Activated CD8-positive, alpha-beta memory T cell treated with anti-CD3 and anti-CD28 coated beads for 1 hour (primary cell): ENCODE measurements at places on chromosomes 3 and 15.

- no peak for DNase-seq
These were observed 480 bp downstream of the CHRNA7 start for GRCh38 chr15:32030795-32031194.

DNA sequence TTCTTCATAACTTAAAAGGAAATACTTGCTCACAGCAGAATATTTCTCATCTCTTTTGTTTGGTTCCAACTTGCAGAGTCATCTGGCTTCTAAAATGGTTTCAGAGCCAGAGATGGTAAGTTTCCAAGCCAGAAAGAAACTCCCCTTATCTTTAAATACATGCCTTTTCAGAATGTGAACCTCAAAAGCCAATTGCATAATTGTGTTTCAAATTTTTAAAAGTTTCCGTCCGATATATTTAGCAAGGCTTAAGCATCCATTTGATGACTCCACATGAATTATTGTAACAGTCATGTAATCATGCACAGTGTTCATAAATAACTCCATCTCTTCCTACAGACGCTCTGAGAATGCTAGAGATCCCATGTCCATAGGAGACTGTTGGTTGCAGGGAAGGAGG, 40.6 kb upstream of the C3orf80 start:
- DNase-seq, result no peak

- no peak for DNase-seq
These were observed 69.2 kb upstream of the DCP1A start for GRCh38 chr3:53416530-53416929.

- DNase-seq, result no peak
These were observed 19.1 kb downstream of the ZDHHC19 start for GRCh38 chr3:196192036-196192523.

- no peak for DNase-seq
These were observed 356.2 kb downstream of the CGGBP1 start for GRCh38 chr3:87702600-87702999.

DNA sequence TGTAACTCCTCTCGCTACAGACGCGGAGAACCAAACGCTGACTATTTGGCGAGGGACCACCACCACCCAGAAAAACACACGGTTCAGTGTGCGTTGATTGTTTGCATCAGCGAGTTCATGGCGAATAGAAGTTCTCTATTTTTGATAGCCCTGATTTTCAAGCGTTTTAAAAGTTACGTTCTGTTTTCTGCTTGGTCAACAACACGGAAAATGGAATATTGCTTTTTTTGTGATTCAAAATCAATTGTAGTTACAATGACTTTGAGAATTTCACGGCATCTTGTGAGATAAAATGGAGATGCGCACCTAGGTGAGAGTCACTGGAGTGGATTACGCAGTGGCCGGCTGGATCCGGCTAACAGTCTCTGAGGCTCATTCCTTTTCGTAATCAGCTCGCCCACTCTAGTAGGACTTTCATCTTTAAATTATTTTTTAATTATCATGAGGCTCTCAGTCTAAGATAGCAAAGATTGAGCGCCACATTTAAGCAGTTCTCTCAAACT, 54.8 kb downstream of the CCDC54 start:
- no peak for DNase-seq

- DNase-seq, result no peak
These were observed 304.2 kb upstream of the CTNNB1 start for GRCh38 chr3:40895109-40895508.

GRCh38 chr15:41885321-41885720, 8.5 kb downstream of the SPTBN5 start:
- DNase-seq, result no peak

DNA sequence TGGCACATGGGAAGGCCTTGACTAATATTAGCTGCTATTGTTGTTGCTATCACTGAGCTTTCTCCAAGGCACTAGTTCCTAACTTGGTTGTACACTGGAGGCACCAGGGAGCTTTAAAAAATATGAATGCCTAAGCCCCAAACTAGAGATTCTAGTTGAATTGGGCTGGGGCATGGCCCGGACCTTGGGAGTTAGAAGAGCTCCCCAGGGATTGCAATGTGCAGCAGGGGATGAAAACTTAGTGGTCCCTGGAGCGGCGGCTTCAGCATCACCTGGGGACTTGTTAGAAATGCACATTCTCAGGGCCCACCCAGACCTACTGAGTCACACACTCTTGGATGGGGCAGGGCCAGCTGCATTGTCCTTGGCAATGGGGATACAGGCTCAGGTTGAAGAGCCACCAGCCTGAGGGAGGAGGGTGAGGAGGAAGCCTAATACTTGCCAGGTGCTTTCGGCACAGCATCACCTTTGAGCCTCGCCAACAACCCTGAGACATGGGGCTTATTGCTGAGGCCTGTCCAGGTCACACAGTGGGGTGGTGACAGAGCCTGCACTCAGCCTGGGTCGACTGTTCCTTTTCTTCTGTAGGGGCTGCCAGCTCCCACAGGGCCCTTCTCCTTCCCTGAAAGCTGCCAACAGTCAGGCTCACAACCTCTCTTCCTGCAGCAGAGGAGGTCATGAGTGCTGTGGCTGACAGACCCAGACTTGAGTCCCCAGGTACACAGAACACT, 84.5 kb downstream of the ATP2B2 start:
- DNase-seq, result no peak

DNA sequence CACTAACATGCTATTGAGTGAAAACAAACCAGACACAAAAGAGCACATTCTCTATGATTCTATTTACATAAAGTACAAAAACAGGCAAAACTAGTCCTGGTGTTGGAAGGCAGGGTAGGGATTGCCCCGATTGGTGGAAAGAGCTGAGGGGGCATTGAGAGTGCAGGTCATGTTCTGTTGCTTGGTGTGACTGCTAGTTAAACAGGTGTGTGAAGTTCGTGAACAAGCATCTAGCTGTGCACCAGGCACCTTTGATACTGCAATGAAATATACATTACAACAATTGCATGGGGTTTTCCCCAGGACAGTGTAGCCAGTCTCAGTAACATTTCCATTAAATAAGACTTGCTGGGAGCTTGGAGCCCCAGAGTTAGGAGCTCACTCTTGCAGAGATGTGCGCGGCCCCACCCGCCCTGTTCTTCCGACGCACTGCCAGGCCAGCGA, 26.3 kb upstream of the THRB start:
- DNase-seq, result no peak

DNA sequence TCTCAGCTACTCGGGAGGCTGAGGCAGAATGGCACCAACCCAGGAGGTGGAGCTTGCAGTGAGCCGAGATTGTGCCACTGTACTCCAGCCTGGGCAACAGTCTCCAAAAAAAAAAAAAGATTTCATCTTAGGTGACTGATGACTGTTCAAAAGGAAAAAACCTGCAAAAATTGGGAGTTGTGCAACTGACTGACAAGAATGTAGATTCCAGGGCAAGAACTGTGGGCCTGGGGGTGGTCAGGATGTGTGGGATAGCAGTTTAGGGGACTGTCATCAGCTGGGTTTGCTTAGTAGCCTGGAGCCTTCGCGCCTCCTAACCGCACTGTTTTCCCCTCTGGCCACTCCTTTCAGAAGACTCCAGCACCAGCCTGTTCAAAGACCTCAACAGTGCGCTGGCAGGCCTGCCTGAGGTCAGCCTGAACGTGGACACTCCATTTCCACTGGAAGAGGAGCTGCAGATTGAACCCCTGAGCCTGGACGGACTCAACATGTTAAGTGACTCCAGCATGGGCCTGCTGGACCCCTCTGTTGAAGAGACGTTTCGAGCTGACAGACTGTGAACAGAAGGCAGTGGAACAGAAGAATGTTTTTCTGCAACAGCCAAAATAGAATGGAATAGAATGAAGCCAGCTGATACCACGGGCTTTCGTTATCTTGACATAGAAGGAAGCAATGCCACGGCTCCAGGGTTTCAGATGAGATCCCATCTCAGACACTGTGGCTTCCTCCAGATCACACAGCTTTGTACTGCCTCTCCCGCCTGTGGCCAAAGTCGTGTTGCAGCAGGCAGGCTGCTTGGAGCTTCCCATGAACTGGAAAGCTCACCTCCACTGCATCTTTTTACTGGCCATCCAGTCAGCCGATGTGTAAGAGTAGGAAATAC, 75.3 kb upstream of the BLM start:
- DNase-seq, result no peak

- no peak for DNase-seq
These were observed 11.5 kb downstream of the TCF12 start for GRCh38 chr15:56929933-56930332.

GRCh38 chr3:30764891-30765290, 129.6 kb downstream of the GADL1 start:
- DNase-seq, result no peak

DNA sequence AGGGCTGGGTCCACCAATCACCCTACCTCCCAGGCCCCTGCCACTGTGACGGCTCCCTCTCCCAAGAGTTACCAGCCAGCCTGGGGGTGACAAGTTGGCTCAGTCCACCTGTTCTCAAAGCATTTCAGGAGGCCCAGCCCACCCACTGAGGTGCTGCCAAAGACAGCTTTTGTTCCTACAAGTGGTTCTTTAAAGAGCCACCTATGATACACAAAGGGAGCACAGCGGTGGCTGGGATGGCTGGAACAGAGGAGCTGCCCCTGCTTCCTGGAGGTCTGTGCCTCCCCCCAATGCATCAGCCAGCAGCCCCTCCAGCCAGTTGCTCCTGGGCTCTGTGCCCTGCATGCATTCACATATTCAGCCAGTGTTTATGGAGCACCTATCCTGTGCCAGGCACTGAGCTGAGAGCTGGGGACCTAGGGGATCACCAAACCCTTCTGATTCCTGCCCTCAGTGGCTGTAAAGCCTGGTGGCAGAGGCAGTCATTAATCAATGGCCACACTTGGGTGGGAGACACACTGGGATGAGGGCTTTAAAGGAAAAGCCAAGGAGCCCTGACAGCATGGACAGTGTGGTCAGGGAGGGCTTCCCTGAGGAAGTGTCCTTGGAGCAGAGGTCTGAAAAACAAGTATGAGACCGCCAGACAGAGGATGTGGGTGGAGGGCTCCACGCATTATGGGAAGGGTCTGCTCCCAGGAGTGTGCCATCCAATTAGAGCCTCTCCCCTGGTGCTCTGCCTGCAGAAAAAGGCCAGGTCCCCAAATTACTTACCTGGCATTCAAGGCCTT, 107.1 kb upstream of the LINGO1 start:
- no peak for DNase-seq

GRCh38 chr3:122318620-122319019, 6.4 kb upstream of the CSTA start:
- DNase-seq, result no peak

DNA sequence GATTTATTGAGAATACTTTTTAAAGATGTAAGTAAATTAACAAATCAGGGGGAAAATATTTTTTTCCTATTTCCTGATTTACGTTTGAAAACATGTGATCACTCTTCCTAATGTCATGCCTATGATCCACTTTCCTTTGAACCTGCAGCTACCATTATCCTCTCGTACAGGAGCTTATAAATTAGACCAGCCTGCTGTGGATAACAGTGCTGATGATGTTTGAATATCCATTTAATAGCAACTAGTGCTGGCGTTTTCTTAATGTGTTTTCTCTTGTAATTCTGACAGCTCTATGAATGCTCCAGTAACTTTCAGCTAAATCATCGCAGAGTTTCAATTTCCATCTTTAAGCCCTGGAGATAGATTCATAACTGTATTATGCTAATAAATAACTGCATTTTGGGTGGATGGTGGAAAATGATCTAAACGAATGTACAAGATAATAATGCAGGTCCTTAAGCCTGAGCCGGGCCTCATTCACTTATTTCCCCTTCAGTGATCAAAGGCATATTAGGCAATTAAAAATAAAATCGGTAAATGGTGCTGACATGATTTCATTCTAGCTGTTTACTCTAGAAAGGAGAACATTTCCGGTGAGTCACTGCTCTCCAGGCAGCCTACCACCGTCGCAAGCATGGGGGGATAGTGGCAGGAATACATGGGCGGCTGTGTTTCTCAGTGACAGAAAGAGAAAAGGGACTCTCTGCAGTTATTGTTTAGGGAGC, 58.5 kb upstream of the SLC24A5 start:
- no peak for DNase-seq

GRCh38 chr3:196660381-196661166, 21.1 kb downstream of the NRROS start:
- no peak for DNase-seq

GRCh38 chr3:88767746-88768145, 339.7 kb upstream of the EPHA3 start:
- DNase-seq, result no peak

- no peak for DNase-seq
These were observed 209.4 kb downstream of the CADPS start for GRCh38 chr3:62665627-62666437.

DNA sequence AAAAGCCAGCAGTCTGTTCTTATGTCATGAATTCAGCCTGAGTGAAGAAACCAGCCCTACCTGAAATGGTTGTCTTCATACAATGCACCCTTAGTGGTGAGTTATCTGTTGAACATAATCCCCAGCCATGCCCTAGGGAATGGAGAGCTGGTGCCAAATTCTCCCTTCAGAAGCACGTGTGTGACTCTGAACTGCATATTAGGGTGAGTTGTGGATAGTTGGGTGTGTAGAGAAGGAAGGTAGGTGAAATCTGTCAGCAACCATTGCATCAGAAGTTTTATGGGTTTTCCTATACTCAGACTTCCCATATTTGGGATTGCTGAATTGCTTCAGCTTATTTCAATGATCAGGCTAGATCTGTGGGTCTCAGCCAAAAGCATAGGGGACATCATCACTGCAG, 46.5 kb upstream of the TP63 start:
- no peak for DNase-seq

GRCh38 chr3:155285936-155286335, 7.5 kb downstream of the STRIT1 start:
- no peak for DNase-seq

- no peak for DNase-seq
These were observed 138.5 kb downstream of the ALCAM start for GRCh38 chr3:105505170-105505569.

DNA sequence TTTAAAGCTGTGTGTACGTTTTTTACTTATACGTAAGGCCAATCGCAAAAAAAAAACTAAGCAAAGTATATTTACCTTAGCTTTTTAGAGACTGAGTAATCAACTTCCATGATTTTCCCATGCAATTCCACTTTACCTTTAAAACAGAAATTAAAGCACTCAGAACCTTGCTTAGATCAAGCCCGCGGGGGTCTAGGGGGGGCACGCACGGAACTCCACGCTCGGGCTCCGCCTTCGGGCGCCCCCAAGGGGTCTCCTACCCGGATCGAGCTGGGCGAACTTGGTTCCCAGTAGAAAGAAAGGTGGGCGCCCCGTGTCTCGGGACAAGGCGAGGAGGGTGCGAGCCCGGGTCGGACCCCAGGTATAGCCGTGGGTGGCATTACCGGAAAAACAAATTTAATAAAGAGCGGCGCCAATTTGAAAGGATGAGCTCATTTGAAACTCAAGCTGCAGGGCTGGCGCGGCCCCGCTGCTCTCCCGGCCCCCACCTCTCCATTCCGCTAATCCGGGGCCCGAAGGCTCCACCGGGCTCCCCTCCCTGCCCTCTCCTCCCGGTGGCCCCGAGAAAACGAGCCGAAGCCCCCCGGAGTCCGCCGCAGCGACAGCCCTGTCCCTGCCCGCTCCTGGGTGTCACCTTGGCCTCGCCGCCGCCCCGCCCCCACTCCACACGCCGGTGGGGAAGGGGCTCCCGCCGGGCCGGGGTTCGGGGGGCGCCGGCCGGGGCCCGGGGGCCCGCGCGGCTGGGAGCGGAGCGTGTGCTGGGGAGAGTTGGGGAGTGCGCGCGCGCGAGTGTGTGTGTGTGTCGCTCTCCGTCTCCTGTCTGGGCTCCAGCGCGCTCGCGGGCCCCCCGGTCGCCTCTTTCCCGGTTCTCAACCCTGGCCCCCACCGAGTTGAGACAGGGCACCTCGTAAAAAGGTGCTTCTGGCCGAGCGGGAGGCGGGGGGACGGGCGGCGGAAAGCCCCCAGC, 1.5 kb downstream of the IGF2BP2 start:
- no peak for DNase-seq

GRCh38 chr3:195021692-195022091, 249.3 kb downstream of the XXYLT1 start:
- no peak for DNase-seq
